ENCODE measurements at places on chromosomes 12 and 14.

GRCh38 chr14:94685166-94685581 is 73.0 kb downstream of the SERPINA3 start:
- DNase-seq: no peak

DNA sequence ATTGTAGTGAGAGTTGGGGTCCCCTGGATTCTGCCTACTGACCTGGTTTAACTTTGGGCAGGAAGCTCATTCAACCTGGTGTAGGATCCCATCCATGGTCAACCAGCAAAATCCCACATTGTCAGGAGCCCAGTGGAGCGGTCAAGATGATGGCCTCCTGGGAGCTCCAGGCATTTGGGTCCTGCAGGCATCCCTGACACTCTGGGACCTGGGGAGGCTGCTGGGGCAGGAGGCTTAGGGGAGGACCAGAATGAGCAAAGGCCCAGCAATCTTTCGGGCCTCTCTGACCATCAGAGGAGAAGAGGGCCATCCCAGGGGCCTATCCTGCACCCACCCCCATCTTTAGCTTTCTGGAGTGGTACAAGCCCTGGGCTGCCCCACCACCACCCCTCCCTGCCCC is 104.0 kb downstream of the PRMT8 start:
- DNase-seq: no peak

DNA sequence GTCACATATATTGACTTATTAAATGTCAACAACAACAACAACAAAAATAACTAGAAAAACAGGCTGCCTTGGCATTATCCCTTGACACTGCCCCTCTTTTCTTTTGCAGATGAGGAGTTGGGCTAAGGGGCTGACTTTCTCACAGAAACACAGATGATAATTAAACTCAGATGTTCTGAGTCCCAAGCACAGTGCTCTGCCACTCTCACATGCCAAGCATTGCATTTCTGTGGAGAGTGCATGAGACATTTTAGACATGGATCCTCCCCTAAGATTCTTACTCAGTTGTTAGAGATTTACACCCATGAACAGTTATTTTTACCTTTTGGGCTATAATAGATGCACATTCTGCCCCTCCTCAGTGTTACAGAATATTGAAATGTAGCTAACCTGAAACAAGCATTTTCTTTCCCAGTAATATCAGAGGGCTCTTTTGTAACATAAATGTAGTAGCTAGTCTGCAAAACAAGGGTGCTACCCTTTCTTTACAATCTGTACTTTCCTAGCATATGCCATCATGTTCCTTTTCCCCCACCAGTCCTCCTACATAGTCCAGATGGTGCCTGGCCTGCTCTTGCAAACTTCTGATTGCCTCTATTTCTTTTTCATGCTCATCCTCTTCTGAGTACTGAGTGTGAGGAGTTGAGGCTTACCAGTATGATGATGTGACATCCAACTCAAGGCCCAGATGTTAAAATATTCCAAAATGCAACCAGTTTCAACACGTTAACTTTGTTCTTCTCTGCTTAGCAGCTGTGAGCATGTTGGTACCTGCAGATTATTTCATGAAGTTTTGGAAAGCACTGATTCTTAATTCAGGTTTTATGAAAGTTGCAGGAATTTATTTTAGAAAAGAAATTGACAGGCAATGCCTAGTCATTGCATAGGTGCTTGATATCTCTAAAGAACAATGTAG is 125.0 kb upstream of the ATP2B1 start:
- DNase-seq: no peak

GRCh38 chr14:102200690-102201352 is 61.1 kb downstream of the WDR20 start:
- DNase-seq: no peak

GRCh38 chr12:75944097-75944904 is 87.3 kb downstream of the PHLDA1 start:
- peak; percentile 60 for DNase-seq

DNA sequence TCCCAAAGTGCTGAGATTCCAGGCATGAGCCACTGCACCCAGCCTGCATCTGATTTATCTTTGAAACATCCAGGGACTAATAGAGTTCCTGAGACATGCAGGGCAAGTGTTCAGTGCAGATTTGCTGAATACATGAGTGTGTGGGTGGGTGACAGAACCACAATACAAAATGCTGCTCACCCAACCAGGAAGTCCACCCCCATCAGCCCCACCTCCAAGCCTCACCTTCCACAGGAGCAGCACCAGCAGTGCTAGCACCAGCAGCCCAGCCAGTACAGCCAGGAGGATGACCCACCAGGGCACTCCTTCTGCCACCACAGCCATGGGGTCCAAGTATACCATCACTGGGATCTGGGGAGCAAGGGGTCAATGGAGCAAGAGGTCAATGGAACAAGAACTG is 20.0 kb downstream of the ITGA7 start:
- DNase-seq: no peak

- no peak for DNase-seq
Observed at GRCh38 chr12:99505805-99506204, 141.7 kb upstream of the GARIN6 start.

DNA sequence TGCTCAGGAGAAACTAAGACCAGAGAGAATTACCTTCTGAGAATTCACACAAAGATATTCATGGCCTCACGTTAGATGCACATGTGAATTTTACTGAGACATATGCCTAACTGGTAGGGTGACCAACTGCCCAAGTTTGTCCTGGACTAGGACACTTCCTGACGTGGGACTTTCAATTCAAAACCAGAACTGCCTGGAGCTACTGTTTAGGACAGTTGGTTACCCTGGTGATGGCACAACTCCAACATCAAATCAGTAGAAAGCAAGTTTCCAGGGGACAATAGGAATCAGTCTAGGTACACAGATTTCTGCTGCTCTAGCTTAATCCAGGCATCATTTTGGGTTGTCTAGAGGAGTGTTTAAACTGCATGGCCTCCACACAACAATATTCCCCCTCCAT is 178.7 kb downstream of the GXYLT1 start:
- no peak for DNase-seq

All from skeletal muscle cell (primary cell).